ENCODE measurements at places on chromosomes 4 and X.

DNA sequence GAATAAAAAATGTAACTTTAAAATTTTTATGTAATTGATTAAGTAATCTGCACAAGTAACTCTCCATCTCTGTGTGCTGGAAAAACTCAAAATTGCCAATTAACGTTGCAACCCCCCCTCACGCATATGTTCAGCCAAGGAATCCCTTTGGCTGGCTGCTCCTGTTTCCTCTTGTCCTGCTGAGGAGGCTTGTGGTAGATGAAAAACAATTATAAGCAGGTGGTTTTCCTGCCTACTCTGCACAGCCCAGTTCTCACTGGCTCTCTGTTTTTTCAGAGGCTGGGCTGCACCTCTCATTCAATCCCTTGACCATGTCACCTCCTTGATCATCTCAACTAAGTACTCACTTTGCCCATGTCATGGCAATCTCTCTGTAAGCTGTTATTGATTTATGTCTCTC, 1068.4 kb downstream of the ARAP2 start:
- no peaks in the 10 kb centered on the region for H3K4me1 ChIP-seq
- H3K36me3 ChIP-seq, result no peaks in the 10 kb centered on the region
- no peak overlapping the region for H3K4me3 ChIP-seq
- H3K27me3 ChIP-seq, result no peaks in the 10 kb centered on the region

- H3K27ac ChIP-seq, result no peak overlapping the region
- no peaks in the 10 kb centered on the region for H3K27me3 ChIP-seq
- no peak for DNase-seq
These were observed 176.3 kb upstream of the PITX2 start for GRCh38 chr4:110799211-110799610.

DNA sequence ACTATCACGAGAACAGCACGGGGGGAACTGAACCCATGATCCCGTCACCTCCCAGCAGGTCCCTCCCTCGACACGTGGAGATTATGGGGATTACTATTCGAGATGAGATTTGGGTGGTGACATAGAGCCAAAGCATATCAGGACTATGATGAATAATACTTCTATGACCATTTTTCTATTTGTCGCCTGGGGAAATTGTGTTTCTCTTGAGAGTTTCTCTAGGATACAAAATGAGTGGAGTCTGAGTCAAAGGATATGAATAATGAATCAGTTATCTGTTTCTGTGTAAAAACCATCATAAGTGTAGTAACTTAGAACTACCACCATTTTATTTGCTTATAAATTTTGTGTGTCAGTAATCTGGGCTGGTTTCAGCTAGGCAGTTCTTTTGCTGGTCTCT, 533.0 kb upstream of the ARX start:
- H3K4me3 ChIP-seq, result no peak overlapping the region
- no peak for DNase-seq
- H3K27me3 ChIP-seq, result no peaks in the 10 kb centered on the region
- no peak overlapping the region for H3K27ac ChIP-seq
- H3K36me3 ChIP-seq, result no peaks in the 10 kb centered on the region

DNA sequence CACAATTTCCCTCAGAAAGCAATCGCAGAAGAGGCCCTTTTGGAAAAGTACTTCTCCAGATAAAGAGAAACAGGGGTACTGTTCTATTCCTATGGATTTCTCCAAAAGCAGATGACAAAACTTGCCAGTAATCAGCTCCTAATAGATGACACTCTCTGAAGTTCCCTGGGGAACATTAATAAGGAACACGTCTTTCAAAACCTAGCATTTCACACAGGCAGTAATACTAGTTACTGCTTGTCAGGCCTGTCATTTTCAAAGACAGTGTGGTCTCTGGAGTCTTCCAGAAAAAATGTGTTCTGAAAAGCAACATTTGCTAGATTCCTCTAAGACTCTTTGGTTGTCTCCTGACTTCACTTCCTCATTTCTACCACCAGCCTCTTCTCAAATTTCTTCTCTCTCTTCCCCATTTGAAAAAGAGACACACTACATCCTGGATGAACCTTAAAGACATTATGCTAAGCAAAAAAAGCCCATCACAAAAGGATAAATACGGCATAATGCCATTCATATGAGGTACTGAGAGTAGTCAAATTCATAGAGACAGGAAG, 47.3 kb downstream of the CHRDL1 start:
- no peak overlapping the region for H3K27ac ChIP-seq
- H3K27me3 ChIP-seq, result no peaks in the 10 kb centered on the region
- H3K4me1 ChIP-seq, result no peaks in the 10 kb centered on the region
- H3K4me3 ChIP-seq, result no peak overlapping the region

- H3K4me3 ChIP-seq, result no peak overlapping the region
- no peak overlapping the region for H3K27ac ChIP-seq
- H3K4me1 ChIP-seq, result no peaks in the 10 kb centered on the region
- no peak for DNase-seq
- no peaks in the 10 kb centered on the region for H3K36me3 ChIP-seq
These were observed 11.2 kb upstream of the SYTL4 start for GRCh38 chrX:100743009-100743607.

DNA sequence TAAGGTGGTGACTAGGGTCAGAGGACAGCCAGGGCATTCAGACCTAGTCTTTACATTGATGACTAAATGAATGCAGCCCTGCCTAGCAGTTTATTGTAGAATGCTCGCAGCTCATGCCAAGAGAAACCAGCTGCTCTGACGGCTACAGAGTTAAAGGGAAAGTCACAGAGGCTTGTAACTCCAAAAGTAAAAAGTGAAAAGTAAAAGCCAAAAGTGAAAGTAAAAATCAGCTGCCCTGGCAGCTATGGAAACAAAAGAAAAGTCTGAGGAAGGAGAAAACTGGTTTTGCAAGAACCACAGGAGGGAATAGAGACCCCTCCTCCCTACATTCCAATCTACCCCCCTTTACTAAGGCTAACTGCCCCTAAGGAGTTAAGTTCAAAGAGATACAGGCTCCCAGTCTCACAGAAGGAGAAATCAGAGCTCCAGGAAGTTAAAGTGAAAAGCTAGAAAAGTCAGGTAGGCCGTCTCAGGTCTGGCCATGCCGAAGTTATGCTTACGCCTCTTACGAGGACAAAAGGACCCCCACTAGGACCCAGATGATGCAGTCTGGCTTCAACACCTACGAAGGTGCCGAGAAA, 6.0 kb downstream of the GAGE10 start:
- DNase-seq, result peak; percentile 39
- H3K4me1 ChIP-seq, result no peaks in the 10 kb centered on the region
- no peak overlapping the region for H3K27ac ChIP-seq
- H3K27me3 ChIP-seq, result no peaks in the 10 kb centered on the region
- H3K4me3 ChIP-seq, result no peak overlapping the region

DNA sequence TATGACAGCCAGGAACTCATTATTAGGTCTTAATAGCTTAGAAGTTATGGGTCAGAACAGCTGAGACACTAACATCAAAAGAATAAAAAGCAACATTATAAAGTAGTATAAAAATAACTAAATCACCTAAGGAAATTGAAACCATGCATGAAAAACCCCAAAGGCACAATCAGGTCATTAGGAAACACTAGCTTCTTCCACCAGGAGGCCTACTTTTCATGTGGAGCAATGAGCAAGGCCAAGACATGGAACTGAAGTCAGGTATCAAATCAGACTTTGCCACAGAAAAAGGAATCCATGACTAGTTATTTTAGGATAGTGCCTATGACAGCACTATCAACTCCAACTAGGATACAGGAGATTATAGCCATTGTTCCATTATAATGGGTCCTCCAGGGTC, 7.9 kb downstream of the HUWE1 start:
- no peaks in the 10 kb centered on the region for H3K4me1 ChIP-seq
- DNase-seq, result no peak
- no peak overlapping the region for H3K4me3 ChIP-seq
- no peaks in the 10 kb centered on the region for H3K27me3 ChIP-seq
- H3K36me3 ChIP-seq, result no peaks in the 10 kb centered on the region

- DNase-seq, result no peak
- no peak overlapping the region for H3K27ac ChIP-seq
- H3K27me3 ChIP-seq, result no peaks in the 10 kb centered on the region
- H3K36me3 ChIP-seq, result no peaks in the 10 kb centered on the region
- H3K4me1 ChIP-seq, result no peaks in the 10 kb centered on the region
These were observed 152.3 kb downstream of the PPARGC1A start for GRCh38 chr4:23737571-23737970.

- no peak overlapping the region for H3K27ac ChIP-seq
- no peaks in the 10 kb centered on the region for H3K4me1 ChIP-seq
- no peaks in the 10 kb centered on the region for H3K36me3 ChIP-seq
- H3K4me3 ChIP-seq, result no peak overlapping the region
These were observed 63.7 kb upstream of the FMR1 start for GRCh38 chrX:147847999-147848398.

GRCh38 chr4:21795091-21795490, 153.5 kb downstream of the KCNIP4 start:
- H3K36me3 ChIP-seq, result no peaks in the 10 kb centered on the region
- no peaks in the 10 kb centered on the region for H3K27me3 ChIP-seq
- no peaks in the 10 kb centered on the region for H3K4me1 ChIP-seq
- no peak overlapping the region for H3K27ac ChIP-seq
- H3K4me3 ChIP-seq, result no peak overlapping the region
- DNase-seq, result no peak

- no peak for DNase-seq
- no peaks in the 10 kb centered on the region for H3K4me1 ChIP-seq
- H3K4me3 ChIP-seq, result no peak overlapping the region
- H3K36me3 ChIP-seq, result no peaks in the 10 kb centered on the region
These were observed 385.4 kb downstream of the IL15 start for GRCh38 chr4:142021761-142022160.

- H3K27ac ChIP-seq, result no peak overlapping the region
- no peaks in the 10 kb centered on the region for H3K4me1 ChIP-seq
- no peak overlapping the region for H3K4me3 ChIP-seq
These were observed 214.9 kb downstream of the GASK1B start for GRCh38 chr4:157957905-157958304.

GRCh38 chr4:38050560-38051350, 90.6 kb downstream of the PTTG2 start:
- H3K4me1 ChIP-seq, result no peaks in the 10 kb centered on the region
- DNase-seq, result no peak
- no peaks in the 10 kb centered on the region for H3K27me3 ChIP-seq
- H3K36me3 ChIP-seq, result no peaks in the 10 kb centered on the region
- H3K27ac ChIP-seq, result no peak overlapping the region

GRCh38 chr4:12958436-12958835, 525.7 kb downstream of the RAB28 start:
- no peak overlapping the region for H3K27ac ChIP-seq
- H3K4me1 ChIP-seq, result peaks cover 1% of the 10 kb centered on the region
- DNase-seq, result no peak
- H3K4me3 ChIP-seq, result no peak overlapping the region
- no peaks in the 10 kb centered on the region for H3K27me3 ChIP-seq
- no peaks in the 10 kb centered on the region for H3K36me3 ChIP-seq

GRCh38 chr4:3304831-3305609, 12.2 kb downstream of the RGS12 start:
- H3K4me3 ChIP-seq, result no peak overlapping the region
- no peak for DNase-seq
- H3K36me3 ChIP-seq, result no peaks in the 10 kb centered on the region
- no peaks in the 10 kb centered on the region for H3K27me3 ChIP-seq

GRCh38 chr4:74537459-74537858, 92.5 kb downstream of the AREG start:
- no peaks in the 10 kb centered on the region for H3K27me3 ChIP-seq
- H3K4me3 ChIP-seq, result no peak overlapping the region
- H3K27ac ChIP-seq, result no peak overlapping the region

GRCh38 chrX:71638409-71638808, 20.1 kb upstream of the CXCR3 start:
- H3K36me3 ChIP-seq, result no peaks in the 10 kb centered on the region
- no peak overlapping the region for H3K27ac ChIP-seq
- H3K27me3 ChIP-seq, result no peaks in the 10 kb centered on the region
- DNase-seq, result no peak
- no peak overlapping the region for H3K4me3 ChIP-seq
- H3K4me1 ChIP-seq, result no peaks in the 10 kb centered on the region

- H3K4me3 ChIP-seq, result no peak overlapping the region
- DNase-seq, result no peak
- H3K27ac ChIP-seq, result no peak overlapping the region
- no peaks in the 10 kb centered on the region for H3K4me1 ChIP-seq
These were observed 112.0 kb downstream of the VEGFC start for GRCh38 chr4:176680668-176681180.

DNA sequence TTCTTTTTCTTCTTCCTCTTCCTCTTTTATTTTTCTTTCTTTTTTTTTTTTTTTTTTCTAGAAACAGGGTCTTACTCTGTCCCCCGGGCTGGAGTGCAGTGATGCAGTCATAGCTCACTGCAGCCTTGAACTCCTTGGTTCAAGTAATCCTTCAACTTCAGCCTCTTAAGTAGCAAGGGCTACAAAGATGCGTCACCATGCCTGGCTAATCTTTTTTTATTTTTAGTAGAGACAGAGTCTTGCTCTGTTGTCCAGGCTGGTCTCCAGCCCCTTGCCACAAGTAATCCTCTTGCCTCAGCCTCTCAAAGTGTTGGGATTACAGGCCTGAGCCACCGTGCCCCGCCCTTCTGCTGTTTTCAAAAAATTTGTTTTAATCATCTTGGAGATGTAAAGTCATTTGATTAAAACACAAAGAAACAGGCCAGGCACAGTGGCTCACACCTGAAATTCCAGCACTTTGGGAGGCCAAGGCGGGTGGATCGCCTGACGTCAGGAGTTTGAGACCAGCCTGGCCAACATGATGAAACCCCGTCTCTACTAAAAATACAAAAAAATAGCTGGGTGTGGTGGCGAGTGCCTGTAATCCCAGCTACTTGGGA, 28.1 kb downstream of the SYNPO2 start:
- H3K4me1 ChIP-seq, result no peaks in the 10 kb centered on the region
- no peaks in the 10 kb centered on the region for H3K36me3 ChIP-seq
- H3K27ac ChIP-seq, result no peak overlapping the region
- no peak overlapping the region for H3K4me3 ChIP-seq

GRCh38 chrX:83916525-83916924, 55.6 kb downstream of the CYLC1 start:
- no peak overlapping the region for H3K27ac ChIP-seq
- H3K36me3 ChIP-seq, result no peaks in the 10 kb centered on the region
- H3K27me3 ChIP-seq, result no peaks in the 10 kb centered on the region
- no peaks in the 10 kb centered on the region for H3K4me1 ChIP-seq

GRCh38 chr4:123476089-123476488, 79.5 kb downstream of the SPRY1 start:
- H3K27ac ChIP-seq, result no peak overlapping the region
- DNase-seq, result no peak
- H3K4me3 ChIP-seq, result no peak overlapping the region
- no peaks in the 10 kb centered on the region for H3K27me3 ChIP-seq
- no peaks in the 10 kb centered on the region for H3K4me1 ChIP-seq

DNA sequence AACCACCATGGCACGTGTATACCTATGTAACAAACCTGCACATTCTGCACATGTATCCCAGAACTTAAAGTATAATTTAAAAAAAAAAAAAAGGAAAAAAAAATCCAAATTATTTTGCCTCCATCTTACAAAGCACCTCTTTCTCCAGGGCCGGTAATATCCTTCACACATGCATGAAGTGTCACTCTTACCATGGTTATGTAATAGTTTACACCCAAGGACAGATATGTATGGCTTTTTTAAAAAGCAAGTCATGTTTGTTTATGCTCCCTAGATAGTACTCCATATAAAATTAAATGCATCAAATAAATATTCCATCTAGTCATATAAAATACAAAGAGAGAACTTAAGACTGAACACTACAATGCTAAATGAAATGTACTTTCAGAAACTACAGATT, 22.5 kb downstream of the CHIC2 start:
- no peaks in the 10 kb centered on the region for H3K27me3 ChIP-seq
- no peak overlapping the region for H3K27ac ChIP-seq
- no peaks in the 10 kb centered on the region for H3K4me1 ChIP-seq
- no peak overlapping the region for H3K4me3 ChIP-seq
- no peak for DNase-seq

Measured in iPS DF 6.9 (cell line).